Iris pigment epithelial cell (primary cell): ENCODE measurements at places on chromosomes 1 and 21.

- no peak for DNase-seq
Measured at GRCh38 chr1:18748435-18748834, 111.0 kb downstream of the TAS1R2 start.

- DNase-seq: peak; percentile 98
Measured at GRCh38 chr1:100631015-100631551, 88.5 kb upstream of the VCAM1 start.

DNA sequence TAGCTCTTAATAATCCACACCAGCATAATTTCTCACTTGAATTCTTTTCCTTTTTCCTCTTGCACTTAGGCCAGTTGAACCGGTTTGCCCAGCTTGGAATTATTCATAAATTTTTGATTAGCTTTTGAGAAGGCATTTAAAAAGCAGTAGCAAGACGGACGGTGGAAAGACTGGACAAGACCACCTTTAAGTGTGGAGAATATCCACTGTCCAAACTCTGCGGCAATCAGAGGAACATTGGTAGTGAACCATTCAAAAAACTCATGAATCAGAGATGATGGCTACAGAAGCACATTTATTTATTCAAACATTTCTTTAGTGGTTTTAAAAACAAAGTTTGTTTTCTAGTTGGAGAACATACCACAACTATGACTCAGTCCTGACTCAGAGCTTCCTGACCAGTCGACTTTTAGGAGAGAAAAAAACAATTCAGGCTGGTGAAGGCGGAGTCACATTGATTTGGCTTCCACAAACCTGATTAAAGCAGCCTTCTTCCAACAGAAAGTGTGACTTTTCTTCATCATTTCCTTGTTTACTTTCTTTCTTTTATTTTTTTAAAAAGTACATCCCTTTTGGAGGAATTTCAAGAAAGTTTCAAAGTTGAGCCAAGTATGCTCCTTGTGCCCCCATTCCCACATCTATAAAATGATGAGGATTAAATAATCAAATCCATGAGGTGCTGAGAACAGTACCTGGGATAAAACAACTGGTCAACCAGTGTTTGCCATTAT, 128.8 kb downstream of the ADSS2 start:
- peak; percentile 98 for DNase-seq

DNA sequence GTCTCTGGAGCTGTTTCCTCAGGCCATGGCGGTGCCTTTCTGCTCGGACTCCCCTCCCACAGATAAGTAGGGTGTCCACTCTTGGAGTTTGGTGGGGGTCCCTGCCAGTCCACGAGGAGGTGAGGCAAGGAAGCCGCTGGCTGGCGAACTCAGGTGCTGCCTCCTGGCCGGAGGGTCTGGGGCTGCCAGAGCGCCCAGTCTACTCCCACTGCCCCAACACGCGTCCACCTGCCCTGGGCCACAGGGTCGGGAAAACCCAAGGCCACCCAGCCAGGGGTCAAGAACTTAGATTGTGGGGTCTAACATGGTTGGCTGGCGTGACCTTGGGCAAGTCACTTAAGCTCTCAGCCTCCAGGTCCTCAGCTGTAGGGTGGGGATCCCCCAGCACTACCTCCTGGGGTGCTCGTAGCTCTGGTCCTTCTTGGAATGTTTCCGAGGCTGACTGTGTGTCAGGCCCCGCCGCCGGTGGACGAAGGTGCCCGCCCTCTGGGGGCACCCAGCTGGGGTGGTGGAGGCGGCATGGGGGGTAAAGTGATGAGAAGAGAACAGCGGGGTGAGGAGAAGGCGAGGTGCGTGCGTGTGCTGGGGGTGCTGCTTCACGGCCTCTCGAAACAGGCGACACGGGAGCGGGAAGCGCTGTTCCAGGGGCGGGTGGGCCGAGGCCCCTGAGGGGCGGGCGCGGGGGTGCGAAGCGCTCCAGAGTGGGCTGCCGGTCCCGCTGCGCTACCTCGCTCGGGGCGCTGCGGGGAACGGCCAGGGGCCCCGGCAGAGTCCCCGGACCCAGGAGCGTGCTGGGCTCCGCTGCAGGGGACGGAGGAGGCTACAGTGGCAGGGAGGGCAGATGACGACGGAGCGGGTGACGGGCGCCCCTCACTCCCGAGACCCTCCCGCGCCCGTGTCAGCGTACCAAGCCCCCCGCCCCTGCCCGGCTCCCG, 1.2 kb downstream of the SH2D5 start:
- no peak for DNase-seq
